NCI-H345 (cell line): ENCODE measurements at places on chromosomes 16 and 17.

- DNase-seq: peak; percentile 51
These were observed 71.8 kb downstream of the PRKCA start for GRCh38 chr17:66373944-66374817.

DNA sequence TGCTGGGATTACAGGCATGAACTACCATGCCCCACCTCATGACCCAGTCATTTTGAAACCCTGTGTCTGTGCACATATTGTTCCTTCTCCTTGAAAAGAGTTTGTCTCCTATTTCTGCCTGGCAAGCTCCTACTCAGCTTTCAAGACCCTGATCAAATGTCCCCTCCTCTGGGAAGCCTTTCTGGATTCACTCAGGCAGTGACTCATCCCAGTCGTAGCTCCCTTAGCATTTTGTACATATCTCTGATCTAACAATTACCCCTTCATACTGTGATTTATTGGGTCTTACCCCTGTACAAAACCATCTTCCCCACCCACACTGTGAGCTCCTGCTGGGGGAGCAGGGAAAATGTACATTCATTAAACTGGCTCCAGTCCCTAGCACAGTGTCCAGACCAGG, 18.1 kb upstream of the ABCC12 start:
- no peak for DNase-seq

DNA sequence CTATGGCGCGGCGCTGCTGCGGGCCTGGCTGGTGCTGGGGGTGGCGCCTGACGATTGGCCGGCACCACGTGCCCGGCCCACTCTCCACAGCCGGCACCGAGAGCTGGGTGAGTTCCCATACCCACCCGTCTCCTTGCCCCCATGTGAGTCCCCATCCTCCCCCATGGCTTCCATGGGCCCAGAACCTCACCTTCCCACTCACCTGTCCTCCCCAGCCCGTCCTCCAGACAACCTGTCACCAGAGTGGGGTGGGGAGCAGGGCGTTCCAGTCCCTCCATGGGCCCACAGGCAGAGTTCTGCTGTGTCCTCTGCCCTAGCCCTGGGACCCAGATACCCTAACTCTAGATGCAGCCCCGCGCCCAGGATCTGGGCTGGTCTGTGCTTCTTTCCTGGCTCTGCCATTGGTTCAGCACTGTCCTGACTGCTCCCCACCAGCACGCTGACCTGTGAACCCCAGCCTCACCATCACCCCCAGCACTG, 5.5 kb downstream of the ARMC5 start:
- no peak for DNase-seq

GRCh38 chr17:42101513-42102292, 3.4 kb upstream of the ZNF385C start:
- peak; percentile 58 for DNase-seq

DNA sequence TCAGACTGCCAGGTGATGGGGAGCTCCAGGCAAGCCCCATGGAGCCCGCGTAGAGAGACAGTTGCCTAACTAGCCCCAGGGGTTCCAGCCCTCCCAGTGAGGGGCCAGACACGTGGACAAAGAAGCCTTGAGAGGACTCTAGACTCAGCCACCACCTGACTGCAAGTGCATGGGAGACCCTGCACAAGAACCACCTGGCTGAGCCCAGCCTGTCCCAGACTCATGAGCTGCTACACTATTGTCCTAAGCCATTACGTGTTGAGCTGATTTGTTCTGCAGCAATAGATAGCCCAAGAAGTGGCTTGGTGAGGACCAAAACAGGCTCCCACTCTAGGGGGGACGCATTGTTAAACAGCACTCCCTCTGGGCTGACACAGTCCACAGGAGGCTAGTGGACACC, 37.6 kb upstream of the KLHDC4 start:
- no peak for DNase-seq

DNA sequence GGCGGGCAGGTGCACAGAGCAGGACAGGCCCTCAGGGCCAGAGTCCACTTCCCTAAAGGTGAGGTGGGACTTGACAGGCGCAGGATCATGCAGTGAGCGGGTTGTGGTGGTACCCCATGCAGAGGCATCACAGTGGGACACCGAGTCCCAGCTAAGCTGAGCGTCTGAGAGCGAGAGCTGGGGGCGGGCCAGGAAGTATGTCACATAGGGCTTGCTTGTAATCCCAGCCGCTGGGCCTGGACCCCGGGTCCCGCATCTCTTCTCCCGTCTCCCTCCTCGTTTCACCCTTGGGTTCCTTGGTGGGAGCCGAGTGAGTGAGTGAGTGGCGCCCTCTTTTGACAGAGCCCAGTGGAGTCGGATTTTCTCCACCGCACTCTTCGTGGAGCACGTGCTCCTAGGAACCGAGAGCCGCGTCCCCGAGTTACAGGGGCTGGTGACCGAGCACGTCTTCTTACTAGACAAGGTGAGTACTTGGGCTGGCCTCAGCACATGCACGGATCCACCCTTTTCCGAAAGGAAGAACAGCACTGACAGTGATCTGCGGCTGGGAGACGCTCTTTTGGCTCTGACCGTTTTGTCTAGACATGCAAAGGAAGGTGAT, 50.8 kb upstream of the ENDOV start:
- peak; percentile 89 for DNase-seq

DNA sequence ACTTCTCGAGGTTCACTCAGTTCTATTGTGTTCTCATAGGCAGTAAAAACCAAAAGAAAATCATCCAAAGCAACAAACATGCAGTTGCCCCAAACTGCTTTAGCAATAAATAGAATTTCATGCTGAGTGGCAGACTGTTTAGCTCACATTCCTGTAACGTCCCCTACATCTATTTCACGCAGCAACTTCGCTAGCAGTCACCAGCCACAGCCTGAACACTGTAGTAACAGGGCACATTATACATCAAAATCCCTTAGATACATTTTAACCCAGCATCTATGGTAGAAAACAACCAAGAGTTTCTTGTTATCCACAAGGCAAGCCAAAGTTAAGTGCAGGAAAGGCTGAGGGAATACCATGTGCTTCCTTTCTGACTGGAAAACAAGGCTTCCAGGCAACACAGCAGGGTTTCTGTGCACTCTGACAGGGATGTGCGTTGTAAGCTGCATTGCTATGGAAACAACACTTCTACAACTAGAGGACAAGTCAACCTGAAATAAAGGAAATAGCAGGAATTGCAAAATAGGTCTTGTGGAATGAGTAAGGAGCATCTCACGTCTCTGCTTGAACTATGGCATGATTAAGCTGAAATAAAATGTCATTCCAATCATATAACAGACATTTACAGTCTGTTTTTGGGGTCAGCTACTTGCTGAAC, 55.4 kb downstream of the CFDP1 start:
- no peak for DNase-seq

GRCh38 chr17:63151941-63152523, 186.0 kb downstream of the TANC2 start:
- DNase-seq: no peak

- DNase-seq: no peak
These were observed 14.2 kb upstream of the SLC38A10 start for GRCh38 chr17:81309140-81309858.

DNA sequence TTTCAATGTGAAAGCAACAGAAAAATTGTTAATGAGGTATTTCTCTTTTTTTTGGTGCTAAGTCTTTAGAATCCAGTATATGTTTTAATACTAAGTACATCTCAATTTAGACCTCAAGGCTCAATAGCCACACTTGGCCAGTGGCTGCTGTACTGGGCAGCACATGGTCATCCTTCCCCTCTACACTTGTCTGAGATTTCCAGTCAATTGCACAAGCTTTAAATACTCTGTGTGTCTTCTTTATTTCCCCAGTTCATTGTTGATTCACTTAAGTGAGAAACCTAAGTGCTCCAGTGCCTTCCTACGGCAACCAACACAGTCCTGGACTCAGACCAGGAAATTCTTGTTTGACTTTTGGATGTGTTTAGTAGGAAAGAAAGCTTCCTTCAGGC, 62.2 kb downstream of the TNRC6C start:
- no peak for DNase-seq

GRCh38 chr16:48383877-48384519, 1.2 kb downstream of the SIAH1 start:
- DNase-seq: no peak
